ENCODE measurements at places on chromosomes 4 and X.

- no peak for DNase-seq
Measured at GRCh38 chr4:40232610-40233009, 35.8 kb downstream of the RHOH start.

GRCh38 chrX:150547375-150548115 lies 20.9 kb upstream of the MTM1 start:
- no peak for DNase-seq

DNA sequence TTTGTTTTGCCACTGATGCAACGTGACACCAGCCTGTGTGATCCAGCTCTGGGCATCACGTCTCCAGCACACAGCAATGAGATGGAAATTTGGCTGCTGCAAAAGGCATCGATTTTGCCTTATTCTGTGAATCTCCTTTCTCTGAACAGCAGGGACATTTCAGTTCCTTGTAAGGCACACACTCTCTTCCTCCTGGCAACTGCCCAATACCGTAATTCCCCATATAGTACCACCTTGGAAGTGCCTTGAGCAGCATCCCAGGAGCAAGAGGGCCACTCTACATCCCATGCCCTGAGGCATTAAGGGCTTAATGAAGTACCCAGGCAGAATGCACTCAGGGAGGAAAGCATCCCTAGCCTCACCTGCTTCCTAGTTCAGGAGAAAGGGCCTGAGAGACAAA lies 10.5 kb upstream of the MAMLD1 start:
- DNase-seq = no peak

GRCh38 chr4:23889391-23889790 lies 456 bp downstream of the PPARGC1A start:
- DNase-seq = no peak

- DNase-seq = no peak
Measured at GRCh38 chr4:116878280-116878679, 207.1 kb downstream of the TRAM1L1 start.

DNA sequence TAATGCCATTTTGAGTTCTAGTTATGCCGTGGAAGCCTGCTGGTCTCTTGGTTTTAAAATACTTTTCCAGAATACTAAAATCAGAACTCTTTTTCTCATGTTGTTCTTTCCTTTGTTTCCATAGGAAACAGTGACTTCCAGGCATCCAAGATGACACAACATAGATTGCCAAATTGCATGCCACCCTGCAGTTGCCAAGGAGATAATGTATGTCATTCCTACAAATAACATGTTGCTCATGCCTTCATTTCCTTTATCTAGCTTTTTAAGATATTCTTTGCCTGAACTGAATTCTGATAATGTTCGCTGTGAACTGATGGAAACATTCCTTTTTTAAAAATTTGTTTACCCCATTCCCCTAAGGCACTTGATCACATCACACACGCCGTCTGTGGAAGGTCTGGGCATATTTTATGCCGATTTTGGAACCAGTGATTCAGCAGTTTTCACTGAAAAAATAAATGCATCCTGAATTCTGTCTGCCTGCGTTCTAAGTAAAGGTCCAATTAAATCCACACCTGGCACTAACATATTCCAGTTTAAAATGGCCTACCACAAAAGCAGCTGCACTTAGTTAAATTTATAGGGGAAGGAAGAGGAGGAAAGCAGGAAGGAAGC lies 38.0 kb upstream of the COX7B2 start:
- DNase-seq = no peak

DNA sequence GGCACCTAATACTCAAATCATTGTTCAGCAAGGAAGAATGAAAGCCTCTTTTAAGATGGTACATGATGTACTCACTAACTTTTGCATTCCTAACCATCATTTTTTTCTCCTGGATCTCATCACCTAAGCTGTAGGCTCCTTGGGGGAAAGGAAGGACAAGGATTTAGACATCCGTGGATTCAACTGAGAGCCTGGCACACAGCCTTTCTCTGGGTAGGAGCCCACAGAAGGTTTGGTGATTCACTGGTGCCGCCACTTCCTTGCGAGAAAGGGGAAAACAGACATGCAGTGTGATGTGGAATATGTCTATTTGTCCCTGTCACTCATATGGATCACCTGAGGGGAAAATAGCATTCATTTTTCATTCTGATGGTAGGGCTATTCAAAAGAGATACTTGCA lies 147.3 kb downstream of the PCDH7 start:
- no peak for DNase-seq

DNA sequence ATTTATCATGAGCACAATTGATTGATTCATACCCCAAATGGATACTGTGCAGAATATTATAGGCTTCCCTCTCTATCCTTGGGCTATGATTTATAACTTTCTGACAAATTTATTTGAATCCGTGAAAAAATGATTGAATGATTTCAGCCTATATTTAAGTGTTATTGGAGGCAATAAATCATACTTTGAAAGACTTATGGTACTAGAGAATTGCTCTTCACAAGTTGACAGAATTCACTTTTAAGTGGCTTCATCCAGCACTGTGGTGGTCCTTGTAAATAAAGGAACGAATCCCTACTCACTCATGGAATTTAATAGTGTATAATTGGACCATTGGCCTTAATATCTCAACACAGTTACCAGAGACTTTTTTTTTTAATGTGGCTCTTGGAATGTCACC lies 174.8 kb upstream of the TLL1 start:
- no peak for DNase-seq

GRCh38 chrX:40117715-40118285 lies 20.0 kb upstream of the BCOR start:
- no peak for DNase-seq

DNA sequence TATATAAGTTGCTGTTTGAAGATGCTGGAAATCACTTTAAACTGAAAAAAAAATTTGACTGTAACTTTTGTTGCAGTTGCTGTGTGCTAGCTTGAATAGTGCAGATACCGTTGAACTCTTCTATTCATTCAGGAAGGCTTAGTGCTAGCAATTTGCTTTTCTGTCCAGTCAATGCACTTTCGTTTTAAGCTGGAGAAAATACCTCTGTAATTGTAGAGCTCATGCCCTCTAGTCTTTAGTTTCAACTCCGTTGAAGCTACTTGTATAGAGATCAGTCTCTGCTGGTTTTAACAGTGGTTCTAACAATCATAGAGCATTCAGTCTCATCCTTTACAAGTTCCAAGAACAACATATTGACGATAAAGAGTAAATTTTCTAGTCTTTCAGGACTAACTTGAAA lies 49.0 kb upstream of the TRPC3 start:
- DNase-seq = no peak

- DNase-seq = no peak
Measured at GRCh38 chr4:83213640-83214039, 71.0 kb downstream of the COQ2 start.

- no peak for DNase-seq
Measured at GRCh38 chr4:1081689-1082040, 31.7 kb downstream of the RNF212 start.

DNA sequence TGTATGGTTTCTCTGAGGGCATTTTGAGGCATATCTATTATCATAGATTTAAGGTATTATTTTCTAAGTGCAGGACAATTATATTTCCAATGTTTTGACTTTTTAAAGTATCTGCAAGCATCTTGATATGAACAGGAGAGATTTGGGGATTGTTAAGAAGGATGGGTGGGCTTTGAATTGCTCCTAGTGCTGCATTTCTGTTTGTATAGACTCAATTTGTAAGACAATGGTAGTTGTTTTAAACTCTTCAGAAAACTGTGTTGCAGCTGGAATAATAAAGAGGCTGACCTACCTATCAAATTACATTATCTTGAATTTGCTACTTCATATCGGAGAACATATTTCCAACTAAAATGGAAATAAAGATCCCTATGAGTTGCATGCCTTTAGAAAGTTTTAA lies 570.3 kb downstream of the ADGRL3 start:
- DNase-seq = no peak

DNA sequence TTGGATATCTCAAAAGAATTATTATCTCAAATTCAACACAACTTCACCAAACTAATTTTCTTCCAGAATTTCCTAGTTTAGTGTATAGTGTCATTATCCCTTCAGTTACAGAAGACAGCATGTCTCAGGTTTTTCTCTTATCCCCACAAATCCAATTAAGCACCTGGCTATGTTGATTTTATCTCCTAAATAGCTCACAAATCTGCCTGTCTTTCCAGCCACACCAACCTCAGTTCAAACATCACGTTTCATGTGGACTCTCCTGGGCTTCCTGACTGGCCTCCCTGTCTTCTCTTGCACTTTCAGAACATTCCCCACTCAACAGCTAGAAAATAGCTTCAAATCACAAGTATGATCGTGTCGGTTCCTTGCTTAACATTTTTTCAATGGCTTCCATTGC lies 14.8 kb downstream of the STK32B start:
- DNase-seq = no peak

GRCh38 chrX:7435822-7436221 lies 287.9 kb upstream of the PUDP start:
- no peak for DNase-seq

GRCh38 chr4:169745291-169745690 lies 12.5 kb downstream of the HPF1 start:
- no peak for DNase-seq

GRCh38 chrX:18886005-18886343 lies 97.9 kb downstream of the PHKA2 start:
- no peak for DNase-seq

- DNase-seq = no peak
Measured at GRCh38 chr4:126708716-126709115, 924.0 kb upstream of the INTU start.

DNA sequence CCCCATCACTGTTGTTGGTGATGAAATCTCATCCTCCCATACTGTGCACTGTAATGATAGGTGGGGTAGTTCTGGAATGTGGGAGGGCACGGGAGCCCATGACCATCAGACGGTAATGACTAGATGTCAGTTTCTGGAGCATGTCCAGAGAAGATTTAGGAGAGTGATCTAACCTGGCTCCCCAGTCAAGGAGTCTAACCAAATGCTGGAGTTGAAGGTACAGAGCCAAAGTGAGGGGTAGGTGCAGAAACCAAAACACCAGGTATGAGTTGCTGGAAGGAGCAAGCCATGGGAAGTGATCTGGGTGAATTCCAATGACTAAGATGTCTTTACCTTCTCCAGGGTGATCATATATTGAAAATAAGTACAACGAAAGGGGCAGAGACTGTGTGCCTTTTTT lies 296.9 kb downstream of the INPP4B start:
- no peak for DNase-seq

DNA sequence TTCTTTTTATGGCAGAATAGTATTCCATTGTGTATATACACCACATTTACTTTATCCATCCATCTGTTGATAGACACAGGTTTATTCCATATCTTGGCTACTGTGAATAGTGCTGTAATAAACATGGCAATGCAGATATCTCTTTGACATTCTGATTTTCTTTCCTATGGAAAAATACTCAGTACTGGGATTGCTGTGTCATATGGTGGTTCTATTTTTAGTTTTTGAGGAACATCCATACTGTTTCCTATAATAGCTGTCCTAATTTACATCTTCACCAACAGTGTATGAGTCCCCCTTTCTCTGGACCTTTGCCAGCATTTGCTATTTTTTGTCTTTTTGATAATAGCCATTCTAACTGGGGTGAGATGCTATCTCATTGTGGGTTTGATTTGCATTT lies 73.5 kb downstream of the GPAT3 start:
- DNase-seq = no peak

- no peak for DNase-seq
Measured at GRCh38 chrX:44082829-44083228, 109.6 kb upstream of the NDP start.

DNA sequence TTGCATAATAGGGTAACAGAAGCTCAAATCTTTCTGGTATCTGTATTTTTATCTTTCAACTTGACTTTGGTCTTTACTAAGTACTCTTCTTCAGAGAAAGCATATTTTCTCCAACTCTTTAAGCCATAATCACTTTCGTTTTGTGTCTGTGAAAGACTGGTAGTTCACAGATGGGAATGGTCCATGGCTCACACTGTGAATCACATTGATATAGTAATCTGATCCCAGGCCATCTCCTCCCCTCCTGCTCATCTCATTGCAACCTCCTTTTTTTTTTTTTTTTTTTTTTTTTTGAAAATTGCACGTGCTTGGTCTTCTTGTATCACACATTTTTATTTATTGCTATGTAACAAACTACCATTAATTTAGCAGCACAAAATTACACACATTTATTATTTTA lies 694.5 kb upstream of the SLIT2 start:
- peak; percentile 5 for DNase-seq

GRCh38 chr4:168945291-168945690 lies 64.8 kb downstream of the CBR4 start:
- no peak for DNase-seq

DNA sequence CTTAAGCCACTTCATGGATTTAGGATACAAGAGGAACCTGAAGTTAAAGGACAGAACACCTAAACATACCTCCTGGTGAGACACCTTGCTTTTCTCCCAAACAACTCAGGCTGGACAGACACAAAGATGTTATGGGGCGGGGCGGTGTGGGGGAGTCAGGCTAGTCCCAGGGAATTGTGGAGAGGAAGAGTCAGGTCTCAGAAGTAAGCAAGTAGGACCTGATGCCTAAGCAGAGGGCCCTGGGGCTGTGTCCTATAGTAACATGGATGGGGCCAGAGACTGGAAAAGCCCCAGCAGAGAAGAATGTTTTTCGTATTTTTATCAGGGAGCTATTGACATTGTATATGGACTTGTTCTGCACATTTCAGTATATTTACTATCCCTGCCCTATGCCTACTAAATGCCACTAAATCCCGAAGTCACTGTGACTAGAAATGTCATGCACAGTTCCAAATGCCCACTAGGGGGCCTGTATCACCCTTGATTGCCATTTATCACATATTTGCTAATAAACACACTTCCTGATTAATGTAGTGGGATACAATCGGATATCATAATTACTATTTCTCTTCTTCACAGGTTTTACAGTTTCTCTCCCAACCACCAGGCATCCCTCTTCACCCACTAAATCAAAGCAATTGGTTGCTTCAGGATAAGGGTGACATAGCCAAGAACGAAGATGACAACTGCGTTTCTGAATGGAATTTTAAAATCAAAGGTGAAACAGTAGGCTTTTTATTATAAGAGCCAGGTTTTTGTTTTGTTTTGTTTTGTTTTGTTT lies 23.8 kb upstream of the ARHGAP10 start:
- DNase-seq = no peak

- no peak for DNase-seq
Measured at GRCh38 chrX:1283741-1284140, 15.1 kb downstream of the CSF2RA start.

- DNase-seq = no peak
Measured at GRCh38 chr4:149768477-149768876, 47.2 kb downstream of the IQCM start.

DNA sequence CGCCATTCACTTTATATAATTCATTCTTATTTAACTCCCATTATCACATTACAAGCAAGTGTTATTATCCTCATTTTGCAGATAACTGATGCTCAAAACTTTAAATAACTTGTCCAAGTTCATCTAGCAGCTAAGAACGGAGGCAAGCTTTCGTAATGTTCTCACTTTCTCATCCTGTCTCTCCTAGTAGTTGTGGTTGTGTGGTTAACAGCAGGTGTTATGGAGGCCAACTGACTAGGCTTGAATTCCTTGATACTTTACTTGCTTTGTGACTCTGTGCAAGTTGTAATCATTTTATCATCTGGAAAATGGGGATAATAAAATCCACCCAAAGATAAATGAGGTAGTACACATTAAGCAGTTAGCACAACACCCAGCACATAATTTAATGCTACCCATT lies 109.9 kb upstream of the PTPN13 start:
- DNase-seq = no peak
